ENCODE measurements at places on chromosomes 2 and 18. TPM values are rescaled to one million over a fixed set of nuclear protein-coding genes. Genes with fewer than 3 reads are reported as not detected.

ABCB11 gene
- total RNA-seq = 74.3 TPM

ZEB2 gene
- 39.6 TPM for total RNA-seq

C2orf49 gene
- 8.2 TPM for total RNA-seq

PSMA8 gene
- total RNA-seq = not detected

- no peak overlapping the region for H3K27ac ChIP-seq
- no peak for DNase-seq
- H3K27me3 ChIP-seq = no peaks in the 10 kb centered on the region
- no peak overlapping the region for H3K4me3 ChIP-seq
- H3K4me1 ChIP-seq = no peaks in the 10 kb centered on the region
Measured at GRCh38 chr2:158112992-158113391, 11.3 kb downstream of the UPP2 start.

DNA sequence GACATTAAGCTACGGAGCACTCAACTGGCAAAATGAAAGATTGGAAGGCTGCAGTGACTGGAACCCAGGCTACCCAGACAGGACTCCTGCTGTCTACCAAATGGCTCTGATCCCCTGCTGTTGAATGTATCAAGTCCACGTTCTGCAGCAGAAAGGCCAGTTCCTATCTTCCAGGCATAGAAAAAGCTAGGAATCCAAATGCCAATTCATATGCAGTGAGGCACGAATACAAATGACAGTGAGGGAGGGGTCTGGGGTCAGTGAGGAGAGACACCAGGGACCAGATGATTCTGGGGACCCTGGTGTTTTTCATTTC is 5.3 kb downstream of the NRP2 start:
- no peaks in the 10 kb centered on the region for H3K36me3 ChIP-seq
- H3K27ac ChIP-seq = no peak overlapping the region
- peaks cover 4% of the 10 kb centered on the region for H3K4me1 ChIP-seq
- no peak overlapping the region for H3K4me3 ChIP-seq
- H3K27me3 ChIP-seq = no peaks in the 10 kb centered on the region

- no peak overlapping the region for H3K27ac ChIP-seq
- H3K4me3 ChIP-seq = no peak overlapping the region
- H3K4me1 ChIP-seq = no peaks in the 10 kb centered on the region
- no peak for DNase-seq
- H3K36me3 ChIP-seq = no peaks in the 10 kb centered on the region
- H3K27me3 ChIP-seq = no peaks in the 10 kb centered on the region
Measured at GRCh38 chr2:29249666-29250253, 134.5 kb downstream of the CLIP4 start.

GRCh38 chr18:6775702-6776101 is 46.2 kb downstream of the ARHGAP28 start:
- H3K4me3 ChIP-seq = no peak overlapping the region
- no peak for DNase-seq
- H3K27ac ChIP-seq = no peak overlapping the region
- no peaks in the 10 kb centered on the region for H3K4me1 ChIP-seq
- H3K27me3 ChIP-seq = no peaks in the 10 kb centered on the region

GRCh38 chr18:58177896-58178470 is 134.0 kb downstream of the NEDD4L start:
- no peak overlapping the region for H3K4me3 ChIP-seq
- no peaks in the 10 kb centered on the region for H3K36me3 ChIP-seq

DNA sequence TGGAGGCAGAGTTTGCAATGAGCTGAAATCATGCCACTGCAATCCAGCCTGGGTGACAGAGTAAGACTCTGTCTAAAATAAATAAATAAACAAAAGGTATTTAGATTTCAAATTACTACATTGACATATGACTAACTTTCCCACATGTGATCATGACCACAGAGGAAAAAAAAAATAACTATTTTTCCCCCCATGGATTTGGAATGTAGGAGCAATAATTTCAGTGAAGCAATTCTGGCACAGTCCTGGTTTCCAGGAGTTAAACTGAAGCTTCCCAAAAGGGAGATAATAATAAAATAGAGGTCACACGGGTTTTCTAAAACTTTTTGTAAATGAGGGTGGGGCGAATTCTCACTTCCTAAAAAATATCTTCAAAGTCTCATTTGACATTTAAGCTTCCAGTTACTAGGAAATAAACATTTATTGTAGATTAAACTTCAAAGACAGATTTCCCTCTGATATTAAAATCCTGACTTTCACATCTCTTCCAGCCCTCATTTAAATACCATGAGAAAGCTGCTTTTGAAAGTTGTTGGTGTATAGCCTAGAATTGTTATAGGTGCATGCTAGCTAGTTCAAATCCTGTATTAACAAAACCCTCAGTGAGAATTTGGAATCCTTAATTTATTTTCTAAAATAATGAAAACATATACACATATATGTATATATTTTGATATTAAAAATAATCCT is 20.7 kb downstream of the SLC19A3 start:
- no peak overlapping the region for H3K4me3 ChIP-seq
- DNase-seq = no peak
- H3K36me3 ChIP-seq = peaks cover 11% of the 10 kb centered on the region
- no peak overlapping the region for H3K27ac ChIP-seq
- no peaks in the 10 kb centered on the region for H3K27me3 ChIP-seq
- H3K4me1 ChIP-seq = peaks cover 2% of the 10 kb centered on the region

- no peak for DNase-seq
- H3K36me3 ChIP-seq = no peaks in the 10 kb centered on the region
- no peak overlapping the region for H3K27ac ChIP-seq
- H3K4me3 ChIP-seq = no peak overlapping the region
- H3K4me1 ChIP-seq = no peaks in the 10 kb centered on the region
Measured at GRCh38 chr2:159045545-159046454, 77.4 kb downstream of the TANC1 start.

DNA sequence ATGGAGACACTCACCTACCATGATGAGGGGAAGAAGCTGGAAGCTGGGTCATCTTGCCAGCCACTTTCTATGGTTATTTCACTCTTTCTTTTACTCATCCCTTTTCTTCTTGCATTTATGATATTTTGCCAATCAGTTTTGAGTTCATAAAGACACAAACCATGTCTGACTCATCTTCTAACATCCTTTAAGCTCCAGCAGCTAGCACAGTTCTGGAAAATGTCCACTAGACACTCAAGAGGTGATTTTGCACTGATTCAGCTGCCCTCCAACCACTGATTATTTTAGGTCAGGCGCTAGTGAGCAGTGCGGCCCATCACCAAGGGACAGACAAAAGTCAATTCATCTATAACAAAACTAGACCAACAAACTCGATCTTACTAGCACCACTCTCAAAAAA is 537.1 kb upstream of the ID2 start:
- no peaks in the 10 kb centered on the region for H3K36me3 ChIP-seq
- no peaks in the 10 kb centered on the region for H3K27me3 ChIP-seq
- peak overlapping the region; percentile 100 for H3K27ac ChIP-seq
- no peak for DNase-seq
- H3K4me3 ChIP-seq = no peak overlapping the region

- no peaks in the 10 kb centered on the region for H3K27me3 ChIP-seq
- H3K4me3 ChIP-seq = no peak overlapping the region
- H3K27ac ChIP-seq = no peak overlapping the region
Measured at GRCh38 chr2:220417503-220417902, 790.1 kb downstream of the SLC4A3 start.

DNA sequence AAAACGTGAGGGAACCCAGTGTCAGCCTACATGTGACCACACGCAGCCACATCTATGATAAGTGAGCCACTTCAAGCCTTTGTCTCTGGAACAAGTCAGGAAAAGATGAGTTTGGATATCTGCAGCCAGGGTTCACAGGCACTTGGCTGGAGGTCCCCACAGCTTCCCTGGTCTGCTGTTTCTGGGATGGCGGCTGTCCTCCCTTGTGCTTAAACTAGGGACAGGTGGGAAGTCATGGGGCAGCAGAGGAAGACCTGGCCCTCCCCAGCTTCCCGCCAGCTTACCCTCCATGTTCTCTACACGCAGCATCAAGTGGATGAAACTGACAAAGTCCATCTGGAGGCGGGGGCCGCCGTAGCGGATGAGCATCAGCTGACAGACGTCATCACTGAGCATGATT is 38.5 kb upstream of the GALNT14 start:
- H3K27ac ChIP-seq = no peak overlapping the region
- no peaks in the 10 kb centered on the region for H3K4me1 ChIP-seq
- no peaks in the 10 kb centered on the region for H3K36me3 ChIP-seq
- no peak for DNase-seq
- no peak overlapping the region for H3K4me3 ChIP-seq

DNA sequence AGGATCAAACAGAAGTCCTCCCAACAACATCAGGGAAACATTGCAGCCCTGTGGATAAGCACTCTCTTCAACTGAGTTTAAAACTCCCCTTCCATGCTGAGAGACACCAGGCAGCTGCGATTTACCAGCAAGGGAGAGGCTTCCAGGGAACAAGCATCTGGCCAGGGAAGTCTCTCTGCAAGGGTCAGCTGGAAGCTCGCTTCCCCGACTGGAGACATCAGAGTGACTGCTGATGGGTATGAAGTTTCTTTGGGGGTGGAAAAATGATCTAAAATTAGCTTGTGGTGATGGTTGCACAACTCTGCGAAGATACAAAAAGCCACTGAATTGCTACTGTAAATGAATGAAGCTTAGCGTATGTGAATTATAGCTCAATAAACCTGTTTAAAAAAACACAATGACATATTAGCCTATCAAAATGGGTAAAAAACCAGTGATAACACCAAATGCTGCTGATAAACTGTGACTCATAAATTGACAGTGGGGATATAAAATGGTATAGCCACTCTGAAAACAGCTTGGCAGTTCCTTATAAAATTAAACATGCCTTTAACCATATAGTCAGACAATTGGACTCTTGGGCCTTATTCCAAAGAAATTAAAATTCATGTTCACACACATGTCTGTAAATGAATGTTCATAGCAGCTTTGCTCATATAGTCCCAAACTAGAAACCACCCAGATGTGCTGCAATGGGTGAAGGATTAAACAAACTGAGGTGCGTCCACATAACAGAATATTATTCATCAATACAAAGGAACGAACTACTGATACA is 1082.0 kb downstream of the SOCS6 start:
- H3K4me3 ChIP-seq = no peak overlapping the region
- H3K36me3 ChIP-seq = no peaks in the 10 kb centered on the region
- no peak for DNase-seq
- no peak overlapping the region for H3K27ac ChIP-seq

DNA sequence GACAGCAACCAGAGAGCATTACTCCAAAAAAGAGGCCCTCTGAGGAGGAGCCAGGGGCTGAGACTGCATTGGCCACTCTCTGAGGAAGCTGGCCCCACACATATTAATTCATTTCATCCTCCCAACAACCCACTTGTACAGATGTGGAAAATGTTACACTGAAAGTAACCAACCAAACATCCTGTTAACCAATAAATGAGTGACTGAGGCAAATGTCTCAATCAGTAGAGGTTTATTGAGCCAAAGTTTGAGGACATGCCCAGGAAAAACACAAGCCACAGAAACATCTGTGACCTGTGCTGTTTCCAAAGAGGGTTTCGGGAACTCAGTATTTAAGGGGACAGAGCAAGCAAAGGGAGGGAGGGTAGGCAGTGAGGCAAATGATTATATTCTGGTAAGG is 53.0 kb downstream of the SKA1 start:
- no peaks in the 10 kb centered on the region for H3K36me3 ChIP-seq
- DNase-seq = no peak
- H3K4me1 ChIP-seq = no peaks in the 10 kb centered on the region
- no peak overlapping the region for H3K27ac ChIP-seq
- H3K27me3 ChIP-seq = no peaks in the 10 kb centered on the region

GRCh38 chr18:43574974-43575373 is 297.7 kb upstream of the SYT4 start:
- no peaks in the 10 kb centered on the region for H3K4me1 ChIP-seq
- no peak for DNase-seq
- no peak overlapping the region for H3K27ac ChIP-seq
- H3K4me3 ChIP-seq = no peak overlapping the region
- H3K36me3 ChIP-seq = no peaks in the 10 kb centered on the region

- no peak overlapping the region for H3K4me3 ChIP-seq
- no peaks in the 10 kb centered on the region for H3K27me3 ChIP-seq
- peak overlapping the region; percentile 72 for H3K27ac ChIP-seq
- H3K36me3 ChIP-seq = peaks cover 6% of the 10 kb centered on the region
- no peak for DNase-seq
Measured at GRCh38 chr2:208249296-208249695, 5.6 kb downstream of the IDH1 start.

- no peak overlapping the region for H3K4me3 ChIP-seq
- H3K36me3 ChIP-seq = no peaks in the 10 kb centered on the region
- no peaks in the 10 kb centered on the region for H3K27me3 ChIP-seq
- DNase-seq = no peak
- no peaks in the 10 kb centered on the region for H3K4me1 ChIP-seq
Measured at GRCh38 chr2:150491430-150491829, 4.0 kb upstream of the RND3 start.

- H3K4me1 ChIP-seq = no peaks in the 10 kb centered on the region
- no peaks in the 10 kb centered on the region for H3K36me3 ChIP-seq
- DNase-seq = peak; percentile 55
Measured at GRCh38 chr2:88831792-88832248, 140.3 kb downstream of the RPIA start.

DNA sequence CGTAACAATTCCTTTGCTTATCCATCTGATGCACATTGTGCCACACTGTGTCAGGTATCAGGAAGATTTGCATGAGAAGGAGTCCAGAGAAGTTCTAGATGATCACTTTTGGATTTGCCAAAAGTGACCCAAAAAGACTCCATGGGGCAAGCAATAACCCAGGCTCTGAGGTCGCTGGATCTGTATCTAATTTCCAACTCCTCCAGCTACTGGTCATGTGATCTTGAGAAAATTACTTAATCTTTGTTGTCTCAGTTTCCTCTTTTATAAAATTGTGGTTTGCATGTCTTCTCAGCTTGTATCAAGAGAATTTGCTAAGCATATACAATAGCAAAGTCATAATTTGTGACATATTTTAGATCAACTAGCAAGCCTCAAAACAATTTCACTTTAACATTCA is 61.3 kb upstream of the ITGA4 start:
- H3K27me3 ChIP-seq = no peaks in the 10 kb centered on the region
- DNase-seq = no peak
- no peaks in the 10 kb centered on the region for H3K36me3 ChIP-seq
- H3K4me3 ChIP-seq = no peak overlapping the region
- H3K27ac ChIP-seq = no peak overlapping the region
- H3K4me1 ChIP-seq = no peaks in the 10 kb centered on the region
